ENCODE measurements at places on chromosomes 6 and 20.

- DNase-seq: no peak
- H3K27ac ChIP-seq: no peak overlapping the region
- no peaks in the 10 kb centered on the region for H3K4me1 ChIP-seq
- no peak overlapping the region for H3K4me3 ChIP-seq
- no peaks in the 10 kb centered on the region for H3K36me3 ChIP-seq
Observed at GRCh38 chr6:19354181-19354580, 483.0 kb upstream of the ID4 start.

DNA sequence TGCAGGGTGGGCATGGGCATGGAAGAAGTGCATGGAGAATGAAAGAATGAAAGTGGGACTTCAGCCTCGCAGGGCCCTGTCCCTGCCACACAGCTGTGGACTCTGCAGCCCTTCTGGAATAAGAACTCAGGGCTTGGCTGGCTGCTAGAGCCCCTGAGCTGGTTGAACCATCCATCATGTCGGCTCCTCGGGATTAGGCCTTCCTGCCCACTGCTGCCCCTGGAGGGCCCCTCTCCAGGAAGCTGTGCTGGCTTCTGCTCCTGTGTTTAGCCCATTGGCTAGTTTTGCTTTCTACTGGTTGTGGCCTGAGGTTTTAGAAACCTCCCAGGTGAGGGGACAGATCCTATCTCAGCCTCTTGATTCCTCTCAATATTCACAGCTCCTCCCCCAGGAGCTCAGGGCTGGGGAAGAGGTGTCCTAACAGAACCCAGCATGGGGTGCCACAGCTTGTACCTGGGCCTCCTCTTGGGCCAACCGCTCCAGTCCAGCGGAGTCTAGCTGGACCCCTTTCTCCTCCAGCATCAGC lies 7.9 kb downstream of the AARS2 start:
- H3K4me3 ChIP-seq: no peak overlapping the region
- no peak overlapping the region for H3K27ac ChIP-seq
- H3K4me1 ChIP-seq: peaks cover 7% of the 10 kb centered on the region
- peaks cover 69% of the 10 kb centered on the region for H3K36me3 ChIP-seq
- DNase-seq: no peak

DNA sequence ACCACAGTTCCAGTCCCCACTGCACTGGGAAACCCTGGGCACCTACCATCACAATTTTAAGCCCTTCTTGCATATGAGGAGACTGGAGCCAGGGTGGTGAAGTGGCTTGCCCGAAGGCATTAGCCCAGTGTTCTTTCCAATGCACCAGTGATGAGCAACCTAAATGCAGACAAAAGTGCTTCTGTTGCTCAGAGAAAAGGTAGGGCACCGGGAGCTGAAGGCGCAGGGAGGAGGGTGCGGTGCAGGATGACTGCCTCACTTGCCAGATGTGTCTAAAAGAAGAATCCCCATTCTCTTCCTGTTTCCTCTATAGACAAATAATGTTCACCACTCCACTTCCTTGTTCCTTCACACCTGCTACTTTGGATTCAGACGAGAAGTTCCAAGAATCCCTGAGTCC lies 86.5 kb downstream of the QRSL1 start:
- no peaks in the 10 kb centered on the region for H3K36me3 ChIP-seq
- H3K4me1 ChIP-seq: no peaks in the 10 kb centered on the region
- H3K27ac ChIP-seq: no peak overlapping the region

GRCh38 chr6:141033101-141033500 lies 1099.6 kb upstream of the GJE1 start:
- DNase-seq: no peak
- no peaks in the 10 kb centered on the region for H3K4me1 ChIP-seq
- no peak overlapping the region for H3K4me3 ChIP-seq
- H3K27ac ChIP-seq: no peak overlapping the region
- H3K27me3 ChIP-seq: no peaks in the 10 kb centered on the region

GRCh38 chr6:70700922-70701876 lies 33.5 kb downstream of the SMAP1 start:
- H3K36me3 ChIP-seq: peaks cover 22% of the 10 kb centered on the region
- DNase-seq: no peak
- H3K4me1 ChIP-seq: peaks cover 63% of the 10 kb centered on the region
- no peaks in the 10 kb centered on the region for H3K27me3 ChIP-seq

GRCh38 chr6:43829470-43829869 lies 59.5 kb downstream of the VEGFA start:
- no peaks in the 10 kb centered on the region for H3K36me3 ChIP-seq
- no peak for DNase-seq
- peaks cover 2% of the 10 kb centered on the region for H3K27me3 ChIP-seq
- no peak overlapping the region for H3K27ac ChIP-seq

GRCh38 chr6:19873031-19873430 lies 35.9 kb downstream of the ID4 start:
- H3K27ac ChIP-seq: no peak overlapping the region
- no peaks in the 10 kb centered on the region for H3K4me1 ChIP-seq
- no peaks in the 10 kb centered on the region for H3K36me3 ChIP-seq
- DNase-seq: no peak

GRCh38 chr20:18780385-18781130 lies 33.0 kb upstream of the SCP2D1 start:
- peaks cover 25% of the 10 kb centered on the region for H3K27me3 ChIP-seq
- no peak overlapping the region for H3K4me3 ChIP-seq
- H3K4me1 ChIP-seq: no peaks in the 10 kb centered on the region
- H3K27ac ChIP-seq: no peak overlapping the region
- no peaks in the 10 kb centered on the region for H3K36me3 ChIP-seq
- DNase-seq: no peak

All from naive thymus-derived CD8-positive, alpha-beta T cell (primary cell).